Mesothelial cell of epicardium (in vitro differentiated cells): ENCODE measurements at places on chromosomes 11 and 22. TPM values are rescaled to one million over a fixed set of nuclear protein-coding genes. Genes with fewer than 3 reads are reported as not detected.

The NELL1 gene
- 1.7 to 2.8 TPM (median 2.6 TPM) in 3 replicates for total RNA-seq

The CDKN1C gene
- 132 to 148 TPM (median 146 TPM) in 3 replicates for total RNA-seq

The CDC42BPG gene
- 24.6 to 30.1 TPM (median 25.0 TPM) in 3 replicates for total RNA-seq

The MUC6 gene
- total RNA-seq = not detected in 3 replicates

The SPON1 gene
- total RNA-seq = 25.1 to 31.9 TPM (median 30.9 TPM) in 3 replicates

The SPINDOC gene
- 55.5 to 63.7 TPM (median 60.1 TPM) in 3 replicates for total RNA-seq

The ELFN2 gene
- 4.1 to 4.2 TPM (median 4.1 TPM) in 3 replicates for total RNA-seq

The CST6 gene
- total RNA-seq = 1.1 to 1.2 TPM (median 1.2 TPM) in 3 replicates

The FERMT3 gene
- total RNA-seq = 4.8 to 8.4 TPM (median 5.9 TPM) in 3 replicates

The ASCL2 gene
- 0.36 to 0.58 TPM (median 0.49 TPM) in 3 replicates for total RNA-seq

The CLMP gene
- total RNA-seq = 16.3 to 18.9 TPM (median 18.0 TPM) in 3 replicates

The OVOL1 gene
- 3.9 to 4.7 TPM (median 4.3 TPM) in 3 replicates for total RNA-seq

The PES1 gene
- total RNA-seq = 66.5 to 68.2 TPM (median 68.1 TPM) in 3 replicates

The FDXACB1 gene
- total RNA-seq = 2.9 to 3.5 TPM (median 3.2 TPM) in 3 replicates

The RAB39A gene
- 0.36 to 0.41 TPM in 2 of 3 replicates, not detected in the other for total RNA-seq

The SERHL2 gene
- 2.5 to 3.0 TPM (median 2.6 TPM) in 3 replicates for total RNA-seq

The GGTLC3 gene
- not detected in 3 replicates for total RNA-seq

The CYP2D6 gene
- 6.3 to 7.2 TPM (median 6.4 TPM) in 3 replicates for total RNA-seq

The NR1H3 gene
- 25.5 to 28.2 TPM (median 26.5 TPM) in 3 replicates for total RNA-seq

The OR5L1 gene
- not detected in 3 replicates for total RNA-seq

The PDGFB gene
- total RNA-seq = 14.2 to 15.2 TPM (median 14.7 TPM) in 3 replicates

The OR51F2 gene
- total RNA-seq = not detected in 3 replicates

The UCP3 gene
- 4.1 to 5.8 TPM (median 4.5 TPM) in 3 replicates for total RNA-seq

The PATE2 gene
- 0.20 TPM in 2 of 3 replicates, not detected in the other for total RNA-seq

The OR2D2 gene
- 0.40 to 0.85 TPM (median 0.41 TPM) in 3 replicates for total RNA-seq

The OR51I1 gene
- 0.50 to 0.93 TPM (median 0.63 TPM) in 3 replicates for total RNA-seq

The OR56A1 gene
- 0.09 to 0.20 TPM (median 0.13 TPM) in 3 replicates for total RNA-seq

The RIBC2 gene
- total RNA-seq = 2.0 to 2.5 TPM (median 2.1 TPM) in 3 replicates

The PTGDR2 gene
- total RNA-seq = 0.60 to 0.75 TPM (median 0.71 TPM) in 3 replicates

The CDC45 gene
- total RNA-seq = 12.2 to 15.3 TPM (median 12.5 TPM) in 3 replicates

The APOL5 gene
- not detected in 3 replicates for total RNA-seq
